ENCODE measurements at places on chromosomes 5 and 9.

DNA sequence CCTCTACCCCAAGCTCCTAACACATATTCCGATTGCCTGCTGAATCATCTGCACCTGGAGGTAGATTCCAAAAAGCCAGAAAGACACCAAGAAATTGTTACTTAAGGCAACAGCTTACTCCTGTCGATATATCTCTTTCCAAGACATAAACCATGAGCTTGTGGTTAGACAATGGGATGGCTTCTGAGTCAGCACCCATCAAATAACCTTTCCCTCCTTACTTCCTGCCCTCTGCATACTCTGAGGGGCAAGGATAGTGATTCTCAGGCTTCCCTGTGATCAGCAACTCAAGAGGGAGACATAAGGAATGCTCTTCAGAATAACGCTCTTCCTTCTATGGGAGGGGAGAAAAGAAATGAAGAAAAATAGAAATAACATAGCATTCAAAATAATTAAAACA is 70.9 kb downstream of the TMEM215 start:
- DNase-seq = no peak

DNA sequence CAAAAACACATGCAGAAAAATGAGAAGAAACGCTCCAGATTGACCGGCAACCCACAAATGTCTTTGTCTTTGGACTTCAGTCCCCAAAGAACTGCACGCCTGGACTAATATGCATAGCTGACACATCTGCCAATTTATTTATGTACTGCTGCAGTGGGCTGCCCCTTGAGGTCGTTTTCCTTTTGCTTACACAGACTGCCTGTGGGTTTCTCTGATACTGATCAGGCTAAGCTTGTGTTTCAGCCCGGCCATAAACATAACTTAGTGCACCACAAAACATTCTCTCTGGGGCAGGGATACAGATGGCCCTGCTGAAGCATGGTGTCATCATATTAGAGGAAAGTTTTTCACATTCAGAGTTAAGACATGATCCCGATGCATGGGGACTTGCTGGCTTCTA is 75.4 kb downstream of the NUDT12 start:
- no peak for DNase-seq

- no peak for DNase-seq
Observed at GRCh38 chr5:57675236-57675635, 192.6 kb upstream of the ACTBL2 start.

DNA sequence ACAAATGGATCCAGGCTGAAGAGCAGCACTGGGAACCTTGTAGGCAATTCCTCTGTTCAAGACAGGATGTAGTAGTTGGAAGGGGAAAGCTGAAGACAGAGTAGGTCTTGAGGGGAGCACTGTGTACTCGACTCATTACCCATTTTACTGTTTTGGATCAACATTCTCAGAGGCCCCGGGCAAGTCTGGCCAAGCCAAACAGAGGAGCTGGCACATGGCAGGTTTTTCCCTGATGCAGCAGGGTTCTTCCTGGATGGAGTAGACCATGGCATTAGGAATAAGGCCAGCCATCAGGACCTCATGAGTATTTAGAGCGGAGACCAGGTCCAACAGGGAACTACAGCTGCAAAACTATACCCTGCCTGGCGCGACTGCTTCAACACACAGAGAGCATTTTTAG is 4.4 kb downstream of the SVEP1 start:
- no peak for DNase-seq

GRCh38 chr5:62767077-62767476 is 188.5 kb downstream of the LRRC70 start:
- DNase-seq = no peak

- DNase-seq = no peak
Observed at GRCh38 chr5:92242170-92242569, 859.1 kb upstream of the ARRDC3 start.

DNA sequence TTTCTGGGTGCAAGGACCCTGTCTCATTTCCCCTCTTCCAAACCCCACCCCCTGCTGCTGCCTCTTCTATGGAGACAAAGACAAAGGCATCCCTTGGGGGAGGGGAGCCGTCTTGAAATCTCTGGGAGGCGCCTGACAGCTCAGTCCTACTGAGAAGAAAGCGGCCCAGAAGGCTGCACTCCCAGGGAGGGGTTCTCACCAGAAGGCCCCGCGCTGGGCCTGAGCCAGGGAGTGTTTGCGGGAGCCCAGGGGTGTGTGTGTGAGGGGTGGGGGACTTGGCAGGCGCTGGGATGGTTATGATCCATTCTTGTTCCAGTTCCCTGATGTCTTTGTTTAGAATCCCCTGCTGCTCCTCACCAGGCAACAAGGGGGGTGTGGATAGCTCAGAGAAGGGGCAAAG is 45.7 kb upstream of the ALDH1B1 start:
- DNase-seq = no peak

- no peak for DNase-seq
Observed at GRCh38 chr9:76321195-76321828, 72.9 kb downstream of the RFK start.

DNA sequence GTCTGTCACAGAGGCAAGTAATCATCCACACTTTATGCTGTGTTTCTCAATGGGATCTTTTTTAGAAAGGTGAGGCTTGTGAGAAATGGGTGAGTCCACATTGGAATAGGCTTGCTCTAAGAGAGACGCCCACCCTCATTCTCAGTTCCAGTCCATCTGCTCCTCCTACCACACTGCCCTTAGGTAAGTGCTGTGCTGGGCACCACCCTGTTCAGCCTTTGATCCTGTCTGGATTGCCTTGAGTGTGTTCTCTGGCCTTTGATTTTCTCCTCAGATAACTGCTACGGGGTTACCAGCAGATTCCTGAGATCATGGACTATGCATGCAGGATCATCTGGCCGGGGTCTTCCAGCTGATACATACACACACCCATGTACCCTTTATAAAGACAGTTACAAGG is 328.6 kb downstream of the KDM4C start:
- no peak for DNase-seq

GRCh38 chr5:6472792-6473191 is 24.1 kb downstream of the UBE2QL1 start:
- DNase-seq = no peak

GRCh38 chr9:12272471-12273120 is 420.6 kb upstream of the TYRP1 start:
- no peak for DNase-seq

Data from T-helper 2 cell (primary cell).